Esophagus squamous epithelium (tissue), 5 donors: ENCODE measurements at places on chromosomes 6 and 20. TPM values are rescaled to one million over a fixed set of nuclear protein-coding genes. Genes with fewer than 3 reads are reported as not detected.

- no peak overlapping the region for H3K4me3 ChIP-seq
- no peaks in the 10 kb centered on the region for H3K27me3 ChIP-seq
- H3K27ac ChIP-seq = no peak overlapping the region
- H3K36me3 ChIP-seq = no peaks in the 10 kb centered on the region
These were observed 59.8 kb upstream of the DEK start for GRCh38 chr6:18323935-18324705.

DNA sequence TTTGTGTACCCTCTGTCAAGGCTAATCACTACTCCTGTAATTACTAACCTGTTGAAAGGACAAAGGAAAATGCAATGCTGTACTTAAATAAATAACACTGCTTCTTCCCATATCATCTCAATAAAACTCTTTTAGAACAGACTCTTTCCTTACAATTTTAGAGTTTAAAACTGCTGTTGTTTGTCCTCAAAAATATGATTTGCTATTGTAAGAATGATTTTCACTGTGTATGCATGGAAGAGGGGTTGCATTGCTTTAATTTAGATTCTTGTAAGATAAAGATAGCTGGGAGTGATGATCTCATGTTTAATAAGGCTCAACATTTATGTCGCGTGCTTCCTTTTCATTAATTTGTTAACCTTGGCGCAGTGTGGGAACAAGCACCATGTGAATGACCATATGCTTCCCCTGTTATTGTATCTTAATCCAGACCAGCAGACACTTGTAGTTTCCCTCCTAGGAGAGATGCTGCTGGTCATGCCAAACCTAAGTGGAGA is 89.8 kb upstream of the ATXN1 start:
- no peak overlapping the region for H3K4me3 ChIP-seq
- H3K27me3 ChIP-seq = no peaks in the 10 kb centered on the region
- DNase-seq = no peak
- no peaks in the 10 kb centered on the region for H3K36me3 ChIP-seq
- H3K27ac ChIP-seq = no peak overlapping the region
- peaks cover 10% of the 10 kb centered on the region for H3K4me1 ChIP-seq

- H3K27ac ChIP-seq = peak overlapping the region; percentile 95
- H3K36me3 ChIP-seq = peaks cover 3% of the 10 kb centered on the region
- DNase-seq = no peak
- peak overlapping the region; percentile 95 for H3K4me3 ChIP-seq
- H3K4me1 ChIP-seq = peaks cover 8% of the 10 kb centered on the region
- no peaks in the 10 kb centered on the region for H3K27me3 ChIP-seq
These were observed 852 bp downstream of the GMNN start for GRCh38 chr6:24775520-24776058.

- no peak overlapping the region for H3K4me3 ChIP-seq
- no peaks in the 10 kb centered on the region for H3K27me3 ChIP-seq
- H3K27ac ChIP-seq = no peak overlapping the region
- DNase-seq = no peak
- H3K36me3 ChIP-seq = no peaks in the 10 kb centered on the region
These were observed 14.6 kb downstream of the MYBL2 start for GRCh38 chr20:43681468-43681942.

DNA sequence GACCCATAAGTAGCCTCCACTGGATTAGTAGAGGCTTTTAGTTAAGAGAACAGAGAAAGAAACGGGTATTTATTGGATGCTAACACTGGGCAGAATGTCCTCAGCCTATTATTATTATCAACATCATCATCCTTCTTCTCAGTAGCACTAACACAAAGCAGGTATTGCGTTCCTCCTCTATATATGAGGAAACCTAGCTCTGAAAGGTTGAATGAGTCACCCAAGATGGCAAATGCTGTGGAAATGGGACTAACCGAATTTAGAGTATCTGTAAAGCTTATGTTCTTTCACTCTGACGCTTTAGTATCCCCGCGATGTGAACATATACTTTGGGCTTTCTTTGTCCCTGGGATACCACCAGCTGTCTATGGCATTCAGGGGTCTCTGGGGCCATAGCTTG is 77.0 kb downstream of the ADTRP start:
- H3K4me1 ChIP-seq = peaks cover 23% of the 10 kb centered on the region
- no peak overlapping the region for H3K4me3 ChIP-seq
- H3K36me3 ChIP-seq = no peaks in the 10 kb centered on the region
- no peak overlapping the region for H3K27ac ChIP-seq
- no peaks in the 10 kb centered on the region for H3K27me3 ChIP-seq

GRCh38 chr6:163356324-163356723 is 58.2 kb upstream of the QKI start:
- no peaks in the 10 kb centered on the region for H3K36me3 ChIP-seq
- H3K27me3 ChIP-seq = no peaks in the 10 kb centered on the region
- peaks cover 10% of the 10 kb centered on the region for H3K4me1 ChIP-seq
- H3K27ac ChIP-seq = peak overlapping the region; percentile 67
- DNase-seq = no peak

- H3K4me1 ChIP-seq = peaks cover 7% of the 10 kb centered on the region
- no peaks in the 10 kb centered on the region for H3K27me3 ChIP-seq
- no peak for DNase-seq
- H3K36me3 ChIP-seq = no peaks in the 10 kb centered on the region
- no peak overlapping the region for H3K27ac ChIP-seq
These were observed 510.2 kb upstream of the SULF2 start for GRCh38 chr20:48295445-48295903.

DNA sequence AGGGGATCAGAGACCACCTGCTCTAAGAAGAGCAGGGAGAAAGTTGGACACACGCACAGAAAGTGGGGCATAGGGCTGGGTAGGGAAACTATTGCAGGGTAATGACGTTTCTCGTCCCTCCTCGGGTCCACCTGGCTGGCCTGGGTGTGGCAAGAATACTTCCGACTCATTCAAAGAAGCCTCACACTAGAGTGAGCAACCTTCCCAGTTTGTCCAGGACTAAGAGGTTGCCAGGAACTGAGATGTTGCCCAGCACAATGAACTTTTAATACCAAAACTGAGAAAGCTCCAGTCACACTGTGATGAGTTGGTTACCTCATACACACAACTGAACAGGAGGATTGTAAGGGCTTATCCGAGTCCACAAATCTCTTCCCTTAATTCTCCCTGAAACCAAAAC is 74.5 kb upstream of the ADGRF1 start:
- H3K4me1 ChIP-seq = no peaks in the 10 kb centered on the region
- no peak for DNase-seq
- no peak overlapping the region for H3K27ac ChIP-seq

DNA sequence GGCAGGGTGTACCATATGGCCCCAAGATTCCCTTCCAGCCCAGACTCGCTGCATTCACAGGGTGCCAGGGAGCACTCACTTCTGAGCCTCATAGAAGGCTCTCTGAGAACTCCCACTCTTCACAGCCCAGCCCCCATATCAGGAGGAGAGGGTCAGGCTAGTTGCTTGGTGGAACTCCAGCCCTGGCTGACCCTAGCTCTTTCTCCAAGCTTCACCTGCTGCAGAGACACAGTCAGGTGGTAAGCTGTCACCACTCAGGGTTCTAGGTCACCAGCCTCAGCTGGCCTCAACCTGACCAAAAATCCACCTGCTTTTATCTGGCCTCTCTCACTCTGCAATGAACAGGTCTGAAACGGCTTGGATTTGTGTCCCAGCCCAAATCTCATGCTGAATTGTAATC is 162.7 kb upstream of the MLN start:
- no peaks in the 10 kb centered on the region for H3K36me3 ChIP-seq
- no peak for DNase-seq
- H3K27ac ChIP-seq = no peak overlapping the region
- H3K4me3 ChIP-seq = no peak overlapping the region
- H3K27me3 ChIP-seq = no peaks in the 10 kb centered on the region

- H3K36me3 ChIP-seq = no peaks in the 10 kb centered on the region
- peaks cover 30% of the 10 kb centered on the region for H3K4me1 ChIP-seq
- DNase-seq = no peak
- H3K27ac ChIP-seq = peak overlapping the region; percentile 69
These were observed 55.2 kb upstream of the TBC1D7 start for GRCh38 chr6:13383328-13384163.

GRCh38 chr6:159852877-159853276 is 37.9 kb upstream of the MAS1 start:
- H3K4me1 ChIP-seq = no peaks in the 10 kb centered on the region
- no peaks in the 10 kb centered on the region for H3K36me3 ChIP-seq
- H3K27me3 ChIP-seq = no peaks in the 10 kb centered on the region
- H3K4me3 ChIP-seq = no peak overlapping the region
- H3K27ac ChIP-seq = no peak overlapping the region

DNA sequence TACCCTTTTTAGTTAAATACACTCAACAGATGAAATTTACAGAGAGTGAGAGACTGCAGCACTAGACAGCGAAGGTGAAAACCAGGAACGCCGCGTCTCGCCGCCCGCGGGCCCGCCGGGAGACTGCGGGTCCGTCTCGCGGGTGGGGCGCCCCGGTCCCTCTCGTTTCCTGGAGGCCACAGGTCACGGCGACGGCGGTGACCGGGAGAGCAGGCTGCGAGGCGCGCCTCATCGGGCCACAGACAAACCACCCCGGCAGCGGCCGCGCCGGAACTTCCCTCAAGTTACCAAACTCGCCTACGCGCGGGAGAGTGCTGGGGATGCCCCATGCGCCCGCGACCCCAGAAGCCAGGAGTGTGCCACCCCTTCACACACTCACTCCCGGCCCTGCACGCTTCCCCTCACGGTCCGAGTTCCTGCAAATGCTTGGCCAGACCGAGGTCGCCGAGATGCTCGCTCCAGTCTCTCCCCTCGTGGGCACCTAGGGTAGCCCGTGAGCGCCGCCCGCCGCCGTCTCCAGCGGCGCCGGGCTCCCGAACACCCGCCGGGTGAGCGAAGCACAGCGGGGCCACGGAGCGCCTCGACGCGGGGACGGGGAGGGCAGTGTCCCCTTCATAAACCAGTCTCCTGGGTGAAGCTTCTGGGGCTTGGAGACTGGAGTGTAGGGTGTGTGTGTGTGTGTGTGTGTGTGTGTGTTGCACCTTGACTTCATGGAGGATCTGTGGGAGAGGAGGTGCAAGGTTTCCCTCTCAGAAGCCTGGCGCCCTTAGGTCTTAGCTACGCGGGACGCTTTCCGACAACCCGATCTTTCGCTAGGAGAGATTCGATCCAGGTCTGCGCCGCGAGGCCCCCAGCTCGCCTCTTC is 1.4 kb downstream of the BACH2 start:
- no peaks in the 10 kb centered on the region for H3K36me3 ChIP-seq
- H3K27ac ChIP-seq = peak overlapping the region; percentile 93
- peaks cover 30% of the 10 kb centered on the region for H3K27me3 ChIP-seq
- peaks cover 10% of the 10 kb centered on the region for H3K4me1 ChIP-seq

GRCh38 chr6:159692303-159693127 is 526 bp downstream of the SOD2 start:
- H3K36me3 ChIP-seq = peaks cover 3% of the 10 kb centered on the region
- no peaks in the 10 kb centered on the region for H3K27me3 ChIP-seq
- peak overlapping the region; percentile 96 for H3K27ac ChIP-seq
- H3K4me3 ChIP-seq = peak overlapping the region; percentile 73

DNA sequence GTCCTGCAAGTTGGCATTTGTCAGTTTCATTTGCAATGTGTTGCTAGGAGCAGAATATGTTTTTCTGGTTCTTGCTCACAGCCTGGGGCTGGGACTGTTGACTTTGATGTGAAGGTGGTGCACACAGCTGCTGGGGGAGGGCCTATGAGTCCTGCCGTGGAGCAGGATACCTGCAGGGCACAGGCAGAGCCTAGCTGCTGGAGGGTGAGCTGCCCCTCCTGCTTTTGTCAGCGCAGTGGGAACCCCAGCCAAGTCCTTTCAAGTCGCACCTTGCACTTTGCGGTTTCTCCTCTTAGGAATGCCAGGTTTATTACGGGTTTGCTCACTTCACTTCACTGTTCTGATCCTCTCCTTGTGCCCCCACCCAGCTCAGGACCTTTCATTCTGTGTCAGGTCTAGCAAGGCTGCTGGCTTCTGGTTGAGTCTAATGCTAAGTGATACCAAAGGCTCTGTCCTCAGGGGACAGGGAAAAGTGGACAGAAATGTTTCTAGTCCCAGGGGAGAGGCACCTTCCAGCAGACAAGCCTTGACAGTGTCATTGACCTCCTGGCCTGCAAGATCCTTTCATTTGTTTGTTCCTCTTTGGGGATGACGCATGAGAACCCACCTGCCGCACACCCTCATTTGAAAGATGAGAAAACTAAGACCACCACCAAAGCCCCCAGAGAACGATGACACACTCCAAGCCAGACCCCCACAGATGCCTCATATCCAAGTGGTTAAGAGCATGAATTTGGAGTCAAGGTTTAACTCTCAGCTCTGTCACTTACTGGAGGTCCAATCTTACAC is 2.7 kb upstream of the SPO11 start:
- no peaks in the 10 kb centered on the region for H3K36me3 ChIP-seq
- peak overlapping the region; percentile 64 for H3K27ac ChIP-seq
- peaks cover 3% of the 10 kb centered on the region for H3K27me3 ChIP-seq
- H3K4me1 ChIP-seq = peaks cover 65% of the 10 kb centered on the region
- DNase-seq = no peak
- H3K4me3 ChIP-seq = no peak overlapping the region

GRCh38 chr6:30685157-30686008 is 1.1 kb downstream of the PPP1R18 start:
- peaks cover 92% of the 10 kb centered on the region for H3K4me1 ChIP-seq
- DNase-seq = no peak
- peak overlapping the region; percentile 86 for H3K4me3 ChIP-seq
- H3K27ac ChIP-seq = peak overlapping the region; percentile 99
- H3K27me3 ChIP-seq = no peaks in the 10 kb centered on the region

DNA sequence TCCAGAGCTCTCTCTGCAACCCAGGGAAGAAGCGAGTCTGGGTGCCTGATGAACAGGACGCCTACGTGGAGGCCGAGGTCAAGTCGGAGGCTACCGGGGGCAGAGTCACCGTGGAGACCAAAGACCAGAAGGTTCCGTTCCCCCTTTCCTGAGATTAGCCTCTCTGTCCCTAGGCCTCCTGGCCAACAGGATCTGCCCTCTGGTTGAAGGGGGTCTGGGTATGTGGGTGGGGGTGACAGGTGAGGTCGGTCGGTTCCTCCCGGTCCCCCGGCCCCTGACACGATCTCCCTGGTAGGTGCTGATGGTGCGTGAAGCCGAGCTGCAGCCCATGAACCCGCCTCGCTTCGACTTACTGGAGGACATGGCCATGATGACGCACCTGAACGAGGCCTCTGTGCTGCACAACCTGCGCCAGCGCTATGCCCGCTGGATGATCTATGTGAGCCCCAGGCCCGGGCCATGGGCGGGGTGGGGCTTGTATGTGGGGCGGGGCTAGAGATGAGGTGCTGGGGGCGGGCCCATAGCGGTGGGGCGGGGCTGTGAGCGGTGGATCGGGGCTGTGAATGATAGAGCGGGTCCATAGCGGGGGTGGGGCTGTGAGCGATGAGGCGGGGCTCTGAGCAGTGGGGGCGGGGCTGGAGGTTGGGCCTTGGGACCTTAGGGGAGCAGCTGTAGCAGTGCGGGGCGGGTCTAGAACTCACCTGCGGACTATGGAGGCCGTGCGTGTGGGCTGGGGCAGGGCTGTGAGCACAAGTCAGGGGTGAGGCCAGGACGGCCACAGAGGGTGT is 23.9 kb downstream of the MYH7B start:
- peaks cover 4% of the 10 kb centered on the region for H3K27me3 ChIP-seq
- H3K36me3 ChIP-seq = no peaks in the 10 kb centered on the region
- no peak overlapping the region for H3K27ac ChIP-seq
- no peak for DNase-seq
- no peak overlapping the region for H3K4me3 ChIP-seq
- peaks cover 14% of the 10 kb centered on the region for H3K4me1 ChIP-seq

- H3K36me3 ChIP-seq = no peaks in the 10 kb centered on the region
- H3K4me1 ChIP-seq = no peaks in the 10 kb centered on the region
- H3K27ac ChIP-seq = no peak overlapping the region
- H3K4me3 ChIP-seq = no peak overlapping the region
These were observed 106.3 kb downstream of the BCAS1 start for GRCh38 chr20:53964067-53964466.

WDR46 gene
- 49.2 TPM for total RNA-seq

TCF15 gene
- total RNA-seq = not detected

RCAN2 gene
- total RNA-seq = 1.4 TPM

EYA2 gene
- 9.7 TPM for total RNA-seq
